ENCODE measurements at places on chromosomes 12 and 14.

- no peak for DNase-seq
Measured at GRCh38 chr12:103677905-103678304, 90.8 kb downstream of the STAB2 start.

DNA sequence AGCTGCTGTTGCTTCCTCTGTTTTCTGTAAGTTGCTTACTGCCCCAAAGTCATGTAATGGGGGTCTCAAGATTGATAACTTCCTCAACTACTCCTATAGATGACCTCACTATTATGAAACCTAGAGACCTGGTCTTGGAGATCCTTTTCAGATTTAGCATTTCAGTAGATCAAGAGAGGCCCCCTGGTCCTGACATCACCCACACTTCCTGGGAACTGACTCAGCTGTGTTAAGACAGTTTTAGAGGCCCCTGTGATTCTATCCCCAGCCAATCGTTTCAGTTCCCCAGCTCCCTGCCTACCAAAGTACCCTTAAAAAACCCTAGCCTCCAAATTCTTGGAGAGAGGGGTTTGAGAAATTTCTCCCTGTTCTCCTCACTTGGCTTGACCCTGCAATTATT is 9.2 kb upstream of the ARG2 start:
- no peak for DNase-seq

- DNase-seq: no peak
Measured at GRCh38 chr14:54364555-54365415, 32.0 kb upstream of the CDKN3 start.

- DNase-seq: no peak
Measured at GRCh38 chr14:103512701-103513611, 9.7 kb downstream of the CKB start.

GRCh38 chr12:106527356-106527755 is 55.4 kb upstream of the RFX4 start:
- no peak for DNase-seq

GRCh38 chr14:61107869-61108493 is 126.9 kb downstream of the SLC38A6 start:
- no peak for DNase-seq

DNA sequence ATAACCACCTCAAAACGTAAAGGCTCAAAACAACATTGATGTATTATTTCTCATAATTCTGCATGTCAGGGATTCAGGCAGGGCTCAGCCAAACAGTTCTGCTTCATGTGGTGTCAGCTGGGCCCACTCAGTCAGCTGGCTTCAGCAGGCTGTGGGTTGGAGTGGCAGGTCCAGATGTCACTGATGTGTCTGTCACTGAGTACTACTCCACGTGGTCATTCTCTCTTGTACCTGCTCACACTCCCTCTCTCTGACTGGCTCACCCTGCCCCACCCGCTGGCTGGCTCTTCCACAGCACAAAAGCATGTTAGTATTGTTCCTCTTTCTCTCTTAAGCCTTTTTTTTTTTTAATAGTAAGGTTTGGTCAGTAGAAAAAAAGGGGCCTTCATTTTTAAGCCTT is 182.4 kb downstream of the DICER1 start:
- DNase-seq: no peak

GRCh38 chr12:3243376-3244084 is 166.4 kb downstream of the TSPAN9 start:
- DNase-seq: no peak

GRCh38 chr14:39974036-39974435 is 541.8 kb upstream of the FBXO33 start:
- DNase-seq: peak; percentile 26

GRCh38 chr14:59707778-59708561 is 131.4 kb upstream of the CCDC175 start:
- no peak for DNase-seq

DNA sequence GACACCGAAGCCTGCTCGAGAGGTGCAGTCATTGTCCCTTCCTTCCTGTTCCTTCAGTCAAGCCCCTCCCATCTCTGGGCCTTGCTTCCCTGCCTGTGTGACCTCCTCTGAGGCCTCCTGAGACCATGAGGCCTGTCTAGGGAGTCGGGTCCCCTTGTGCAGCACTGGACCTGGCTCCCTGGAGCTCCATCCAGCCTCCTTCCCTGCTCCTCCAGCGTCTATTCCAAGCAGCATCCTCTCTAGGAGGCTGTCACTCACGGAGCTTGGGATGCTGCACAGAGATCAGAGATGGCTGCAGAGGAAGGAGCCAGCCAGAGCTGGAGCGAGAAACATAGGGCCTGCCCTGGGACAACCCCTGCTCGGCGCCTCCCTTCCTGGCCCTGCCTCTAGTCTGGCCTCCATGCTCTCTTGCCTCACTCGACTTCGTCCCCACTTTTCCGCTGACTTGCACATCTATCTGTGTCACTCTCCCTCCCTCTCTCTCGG is 142.7 kb downstream of the BCL11B start:
- DNase-seq: no peak

GRCh38 chr14:75401361-75401760 is 26.5 kb upstream of the JDP2 start:
- DNase-seq: no peak

DNA sequence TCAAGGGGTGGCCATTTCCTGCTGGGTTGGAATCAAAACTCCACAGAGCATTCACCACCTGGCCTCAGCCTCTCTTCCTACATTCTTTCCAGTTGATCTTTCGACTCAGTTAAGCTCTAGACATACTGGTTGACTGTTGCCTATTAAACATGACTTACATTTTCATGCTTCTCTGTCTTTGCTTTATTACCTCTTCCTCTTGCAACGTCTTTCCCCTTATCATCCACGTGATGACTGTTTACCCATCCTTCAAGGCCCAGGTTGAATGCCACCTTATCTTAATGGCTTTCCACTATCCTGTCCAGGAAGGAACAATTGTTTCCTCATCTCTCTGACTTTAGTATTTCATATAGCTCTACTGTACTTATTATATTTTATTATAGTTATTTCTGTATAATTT is 24.4 kb upstream of the CCDC175 start:
- no peak for DNase-seq

DNA sequence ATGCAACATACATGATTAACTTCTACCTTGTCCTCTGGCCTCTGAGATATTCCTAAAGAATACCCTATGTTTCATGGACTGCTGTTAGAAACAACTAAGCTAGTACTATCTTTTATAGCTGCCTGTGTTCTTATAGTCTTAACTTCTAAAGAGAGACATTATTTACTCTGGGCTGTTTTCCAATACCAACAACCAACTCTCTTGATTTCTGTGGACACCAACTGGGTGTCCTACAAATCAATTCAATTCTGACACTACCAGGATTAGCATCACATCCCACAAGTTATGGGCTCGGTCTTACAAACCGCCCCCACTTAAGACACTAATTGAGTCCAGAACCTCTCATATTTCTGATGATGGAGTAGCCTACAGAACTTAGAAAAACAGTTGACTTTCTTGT is 8.3 kb downstream of the XPOT start:
- DNase-seq: no peak

GRCh38 chr14:73757876-73758391 is 43.8 kb upstream of the PNMA1 start:
- DNase-seq: no peak

GRCh38 chr12:108543652-108544051 is 17.3 kb downstream of the SART3 start:
- no peak for DNase-seq

DNA sequence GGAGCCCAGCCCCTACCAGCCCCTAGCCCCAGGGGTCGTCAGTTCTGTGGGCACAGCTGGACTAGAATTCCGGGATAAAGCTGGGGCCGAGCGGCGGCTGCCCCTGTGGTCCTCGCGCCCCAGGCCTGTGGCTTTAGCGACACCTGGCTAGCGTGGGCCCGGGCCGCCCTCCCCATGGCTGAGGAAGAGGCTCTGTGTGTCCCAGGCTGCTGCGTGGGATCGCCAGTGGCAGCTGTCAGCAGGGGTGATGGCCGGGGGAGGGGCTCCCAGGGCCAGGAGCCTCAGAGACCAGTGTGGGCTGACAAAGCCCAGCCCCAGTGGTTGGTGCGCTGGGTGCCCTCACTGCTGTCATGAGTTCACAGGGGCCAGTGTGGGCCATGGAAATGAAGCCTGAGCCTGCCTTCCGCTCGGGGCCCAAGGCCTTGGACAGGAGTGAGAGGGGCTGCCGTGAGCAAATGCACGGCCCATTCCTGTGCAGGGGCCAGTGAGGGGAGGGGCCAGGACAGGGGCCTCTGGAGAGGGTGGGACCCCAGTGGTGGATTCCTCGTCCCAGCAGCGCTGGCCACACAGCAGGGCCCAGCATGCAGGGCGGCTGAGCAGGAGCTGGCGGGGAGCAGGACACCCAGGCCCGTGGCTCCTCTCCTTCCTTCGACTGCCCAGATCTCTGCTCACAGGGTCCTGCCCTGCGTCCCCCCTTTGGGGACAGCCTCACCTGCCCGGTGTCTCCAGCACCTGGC is 11.4 kb downstream of the FBRSL1 start:
- no peak for DNase-seq

- DNase-seq: no peak
Measured at GRCh38 chr12:132342251-132343227, 13.2 kb upstream of the GALNT9 start.

DNA sequence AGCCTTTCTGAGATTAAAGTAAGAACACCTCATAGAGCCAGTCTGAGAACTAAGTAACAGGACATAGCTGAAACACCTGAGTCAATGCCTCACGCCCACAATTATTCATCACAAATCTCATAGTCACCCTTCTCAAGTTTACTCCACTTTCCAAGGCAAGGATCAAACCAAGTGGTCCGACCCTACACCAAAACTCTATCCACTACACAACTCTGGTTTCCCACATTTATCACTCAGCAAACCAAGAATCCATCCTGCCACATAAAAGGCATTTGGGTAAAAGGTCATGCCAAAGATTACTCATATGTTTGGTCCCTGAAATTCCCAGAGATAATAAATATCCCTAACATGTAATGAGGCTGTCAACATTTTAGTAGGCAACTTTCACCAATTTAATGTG is 144.1 kb downstream of the RPAP3 start:
- DNase-seq: no peak

DNA sequence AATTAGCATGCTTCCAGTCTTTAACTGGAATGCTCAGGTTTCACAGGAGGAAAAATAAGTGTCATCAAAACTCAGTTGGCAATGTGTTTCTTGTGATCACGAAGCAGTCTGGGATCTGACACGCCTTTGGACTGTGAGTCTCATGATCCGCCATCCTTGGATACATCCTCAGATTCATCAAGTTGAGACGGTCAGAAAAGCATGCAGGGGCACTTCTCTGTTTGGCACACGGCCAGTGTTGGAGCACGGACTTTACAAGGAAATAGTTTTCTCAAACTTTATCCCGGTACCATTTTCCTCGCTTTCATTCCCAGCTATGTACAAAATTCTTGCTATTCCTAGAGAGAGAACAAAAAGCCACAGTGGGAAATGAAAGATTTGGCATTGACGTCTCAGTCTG is 88.4 kb upstream of the PARP11 start:
- no peak for DNase-seq

- DNase-seq: no peak
Measured at GRCh38 chr14:47284283-47284682, 391.1 kb downstream of the MDGA2 start.

DNA sequence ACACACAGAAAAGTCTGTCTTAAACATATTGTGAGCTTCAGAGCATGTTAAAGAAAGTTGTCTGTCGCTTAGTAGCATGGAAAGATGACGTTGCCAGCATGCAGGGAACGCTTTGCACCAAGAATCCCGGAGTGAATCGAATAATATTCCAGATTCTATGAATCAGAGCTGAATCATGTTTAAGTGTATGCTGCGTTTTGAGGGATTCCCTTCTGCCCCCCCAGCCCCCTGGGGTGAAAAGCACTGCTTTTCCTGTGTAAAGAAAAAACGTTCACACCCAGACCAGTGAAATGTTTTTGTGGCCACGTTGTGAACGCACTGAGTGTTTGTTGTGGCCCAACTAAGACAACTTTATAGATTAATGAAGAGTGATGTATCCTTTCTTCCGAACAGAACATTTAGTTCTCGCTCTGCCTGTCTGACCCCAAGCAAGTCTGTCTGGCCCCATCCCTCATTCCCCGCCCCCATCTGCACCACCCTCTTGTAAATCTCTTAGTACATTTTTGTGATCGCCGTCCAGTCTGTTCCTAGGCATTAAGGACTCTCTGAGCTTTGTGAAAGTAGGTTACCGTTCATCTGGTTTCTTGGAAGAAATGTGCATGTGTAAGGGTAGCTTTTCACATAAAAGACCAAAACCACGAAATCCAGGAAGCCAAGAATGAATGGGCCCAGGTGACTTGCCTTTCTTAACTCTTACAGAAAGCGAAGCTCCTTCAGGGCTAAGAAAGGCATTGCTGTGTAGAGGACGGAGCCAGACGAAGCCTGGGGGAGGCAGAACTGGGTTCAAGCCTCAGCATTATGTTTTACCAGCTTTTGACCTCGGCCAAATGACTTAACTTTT is 103.0 kb downstream of the SAMD4A start:
- no peak for DNase-seq

GRCh38 chr14:68806526-68807147 is 13.8 kb upstream of the ZFP36L1 start:
- DNase-seq: no peak

GRCh38 chr12:131030472-131031328 is 77.0 kb downstream of the ADGRD1 start:
- no peak for DNase-seq

DNA sequence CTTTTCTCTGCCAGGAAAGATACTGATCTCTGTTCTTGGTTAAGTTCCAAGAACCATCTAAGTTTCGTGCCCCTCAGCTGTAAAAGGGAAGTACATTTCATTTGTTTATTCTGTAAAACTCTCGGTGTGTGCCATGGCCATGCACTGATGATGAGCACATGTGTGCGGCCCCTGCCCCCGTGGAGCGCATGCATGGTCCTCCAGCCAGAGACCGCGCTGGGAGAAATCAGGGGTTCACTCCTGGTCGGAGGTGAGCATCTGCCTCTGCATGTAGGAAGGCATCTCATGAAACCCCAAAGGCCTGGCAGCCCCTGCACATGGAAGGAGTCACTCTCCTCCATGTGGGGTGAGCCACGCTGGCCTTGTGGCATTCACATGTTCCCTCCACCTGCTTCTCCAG is 102.5 kb upstream of the RTL1 start:
- no peak for DNase-seq

- no peak for DNase-seq
Measured at GRCh38 chr14:32603992-32604565, 275.0 kb downstream of the AKAP6 start.

- DNase-seq: no peak
Measured at GRCh38 chr14:55243386-55243785, 27.8 kb upstream of the FBXO34 start.

DNA sequence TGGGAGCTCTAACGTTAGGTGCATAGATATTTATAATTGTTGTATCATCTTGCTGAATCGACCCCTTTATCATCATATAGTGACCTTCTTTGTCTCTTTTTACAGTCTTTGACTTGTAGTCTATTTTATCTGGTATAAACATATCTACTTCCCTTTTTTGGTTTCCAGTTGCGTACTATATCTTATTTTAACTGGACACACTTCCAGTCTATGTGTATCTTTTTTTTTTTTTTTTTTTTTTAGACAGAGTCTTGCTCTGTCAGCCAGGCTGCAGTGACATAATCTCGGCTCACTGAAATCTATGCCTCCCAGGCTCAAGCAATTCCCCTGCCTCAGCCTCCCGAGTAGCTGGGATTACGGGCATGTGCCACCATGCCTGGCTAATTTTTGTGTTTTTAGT is 41.9 kb upstream of the ZFP36L1 start:
- DNase-seq: no peak

- no peak for DNase-seq
Measured at GRCh38 chr12:49980501-49981349, 8.0 kb downstream of the AQP6 start.

GRCh38 chr14:101838476-101838875 is 77.0 kb downstream of the PPP2R5C start:
- DNase-seq: no peak

- DNase-seq: no peak
Measured at GRCh38 chr12:10395390-10395998, 5.7 kb upstream of the KLRK1 start.

GRCh38 chr14:92409043-92409442 is 86.1 kb downstream of the SLC24A4 start:
- DNase-seq: no peak

Data from GM19239 (cell line).